ENCODE measurements at places on chromosomes 13 and 19.

DNA sequence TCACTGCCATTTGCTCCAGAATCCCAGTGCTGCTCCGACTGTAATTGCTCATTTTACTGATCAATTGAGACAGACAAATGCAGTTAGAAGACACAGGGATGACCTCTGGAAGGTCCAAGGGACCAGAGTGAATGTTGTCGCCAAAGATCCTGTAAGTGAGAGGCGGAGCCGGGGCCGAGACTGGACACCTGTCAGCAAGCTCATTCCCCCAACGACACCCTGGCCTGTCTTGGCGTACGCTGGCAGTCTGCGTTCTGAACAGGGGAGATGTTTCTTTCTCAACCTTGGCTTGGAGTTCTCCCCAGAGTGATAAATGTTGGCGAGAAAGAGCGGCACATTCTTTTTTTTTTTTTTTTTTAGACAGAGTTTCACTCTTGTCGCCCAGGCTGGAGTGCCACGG is 24.2 kb downstream of the GADD45B start:
- DNase-seq = no peak

DNA sequence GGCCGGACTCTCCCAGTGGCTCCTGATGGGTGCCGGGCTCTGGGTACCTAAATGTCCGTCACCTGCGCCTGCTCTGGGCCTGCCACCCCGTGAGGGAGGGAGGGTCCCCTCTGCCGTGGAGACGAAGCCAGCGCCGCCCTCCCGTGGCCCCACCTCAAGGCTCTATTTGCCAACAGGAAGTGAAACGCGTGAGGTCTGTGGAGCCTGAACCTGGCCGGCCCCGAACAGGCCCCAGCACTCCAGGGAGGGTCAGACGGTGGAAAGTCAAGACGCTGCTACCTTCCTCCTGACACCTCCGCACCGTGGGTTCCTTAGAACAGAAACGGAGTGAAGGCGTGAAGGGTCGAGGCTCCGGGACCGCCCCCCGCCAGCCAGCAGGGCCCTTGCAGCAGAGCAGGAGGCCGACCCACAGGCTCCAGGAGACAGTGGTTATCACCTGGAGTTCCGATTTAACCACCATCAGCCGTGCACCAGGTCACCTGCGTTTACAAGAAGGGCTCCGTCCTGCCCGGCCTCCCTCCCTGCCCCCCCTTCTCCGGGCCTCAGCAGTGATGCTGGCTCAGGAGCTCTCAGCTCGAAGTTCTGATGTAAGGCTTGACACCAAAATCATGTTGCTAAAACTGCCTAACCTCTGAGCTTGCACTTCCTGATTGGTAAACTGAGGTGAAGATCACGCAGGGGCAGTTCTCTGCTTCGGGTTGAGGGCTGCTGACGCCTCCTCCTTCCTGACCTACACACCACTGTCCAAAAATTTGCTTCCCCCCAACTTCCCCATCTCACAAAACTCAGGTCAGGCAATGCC is 50.9 kb upstream of the C13orf46 start:
- no peak for DNase-seq

DNA sequence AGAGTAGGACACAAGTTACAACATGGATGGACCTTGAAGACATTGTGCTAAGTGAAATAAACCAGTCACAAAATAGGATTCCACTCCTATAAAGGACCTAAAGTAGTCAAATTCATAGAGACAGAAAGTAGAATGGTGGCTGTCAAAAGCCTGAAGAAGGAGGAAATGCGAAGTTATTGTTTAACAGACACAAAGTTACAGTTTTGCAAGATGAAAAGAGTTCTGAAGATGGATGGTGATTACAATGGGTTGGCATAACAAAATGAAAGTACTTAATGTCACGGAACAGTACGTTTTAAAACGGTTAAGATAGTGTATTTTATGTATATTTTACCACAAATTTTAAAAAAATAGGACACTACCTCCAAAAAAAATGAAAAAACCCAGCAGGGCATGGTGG is 34.8 kb downstream of the FOXO1 start:
- no peak for DNase-seq

DNA sequence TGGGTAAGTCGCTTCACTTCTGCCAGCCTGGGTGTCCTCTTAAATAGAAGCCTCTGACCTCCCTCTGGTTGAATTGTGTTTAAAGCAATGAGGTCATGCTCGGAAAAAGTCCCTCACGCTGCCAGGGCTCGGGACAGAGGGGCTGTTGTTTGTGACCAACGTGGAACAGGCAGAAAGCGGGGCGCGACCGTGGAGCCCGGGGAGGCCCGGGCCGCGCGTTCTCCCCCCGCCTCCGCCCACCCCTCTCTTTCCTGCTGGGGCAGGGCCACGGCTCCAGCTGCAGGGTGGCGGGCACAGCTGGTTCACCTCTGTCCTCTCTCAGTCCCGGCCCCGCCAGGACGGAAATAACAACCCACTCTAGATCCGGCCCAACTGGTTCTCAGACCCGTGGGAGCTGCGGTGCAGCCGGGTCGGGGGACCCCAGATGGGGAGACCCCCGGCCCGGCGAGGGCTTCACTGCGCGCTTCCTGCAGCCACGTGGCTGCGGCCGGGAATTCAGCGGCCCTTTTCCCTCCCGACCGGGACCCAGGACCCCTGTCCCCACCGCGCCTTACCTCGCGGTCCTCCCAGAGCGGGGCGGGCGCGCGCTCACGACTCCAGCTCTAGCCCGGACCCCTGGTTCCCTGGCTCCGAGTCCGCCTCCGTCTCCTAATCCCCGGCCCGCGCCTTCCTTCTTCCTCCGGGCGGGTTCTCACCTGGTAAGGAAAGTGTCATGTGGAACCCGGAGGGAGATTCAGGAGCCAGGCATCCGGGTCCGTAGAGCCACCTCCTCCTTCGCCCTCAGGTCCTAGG is 1.9 kb downstream of the CDC42EP5 start:
- no peak for DNase-seq

All from AG09309 (cell line).